GM23248 (cell line): ENCODE measurements at places on chromosomes 4 and X.

GRCh38 chrX:111445485-111445884 lies 33.5 kb upstream of the DCX start:
- DNase-seq = peak; percentile 48

GRCh38 chr4:48255072-48255958 lies 14.3 kb downstream of the TEC start:
- DNase-seq = no peak

- DNase-seq = peak; percentile 93
Measured at GRCh38 chr4:128571747-128572146, 237.8 kb upstream of the JADE1 start.

DNA sequence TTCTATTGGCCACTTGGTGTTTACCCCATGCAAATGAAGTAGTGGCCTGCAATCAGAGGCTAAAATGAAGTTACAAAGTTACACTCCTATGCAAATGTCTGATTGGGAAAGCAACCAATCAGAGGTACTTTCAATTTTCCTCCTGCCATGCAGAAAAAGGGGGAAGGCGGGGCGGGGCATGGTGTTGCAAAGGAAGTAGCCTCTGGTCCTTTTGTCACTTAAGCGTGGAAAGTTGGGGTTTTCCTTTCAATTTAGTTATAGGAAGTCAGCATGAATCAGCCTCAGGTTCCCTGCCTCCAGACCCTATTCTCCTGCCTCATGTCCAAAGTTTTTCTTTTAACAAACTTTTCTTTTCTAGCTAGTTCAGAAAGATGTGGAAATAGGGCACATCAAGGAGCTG lies 69.3 kb downstream of the GPC4 start:
- DNase-seq = no peak

GRCh38 chr4:2846172-2846571 lies 2.5 kb downstream of the ADD1 start:
- DNase-seq = no peak

- DNase-seq = peak; percentile 3
Measured at GRCh38 chr4:19348746-19349145, 903.0 kb upstream of the SLIT2 start.

- peak; percentile 31 for DNase-seq
Measured at GRCh38 chr4:78543424-78544125, 8.0 kb upstream of the ANXA3 start.

- peak; percentile 59 for DNase-seq
Measured at GRCh38 chr4:144734522-144734921, 88.6 kb downstream of the HHIP start.

DNA sequence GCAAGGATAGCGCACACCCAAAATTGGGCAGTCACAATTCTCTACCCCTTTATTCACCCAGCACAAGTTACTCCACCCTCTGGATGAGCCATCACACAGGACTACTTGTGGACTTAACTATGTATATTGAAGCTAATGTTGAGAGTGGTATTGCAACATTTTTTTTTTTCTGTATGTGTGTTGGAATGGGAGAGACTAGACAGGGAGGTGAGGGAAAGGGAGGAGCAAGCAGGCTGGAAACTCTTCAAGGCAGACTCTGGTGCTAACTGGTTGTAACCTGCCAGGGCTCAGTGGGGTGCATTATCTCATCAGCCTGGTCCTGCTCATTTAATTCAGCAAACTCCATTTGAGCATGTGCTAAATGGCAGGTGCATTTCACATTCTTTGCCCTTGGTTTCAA lies 18.4 kb upstream of the CWH43 start:
- peak; percentile 40 for DNase-seq

DNA sequence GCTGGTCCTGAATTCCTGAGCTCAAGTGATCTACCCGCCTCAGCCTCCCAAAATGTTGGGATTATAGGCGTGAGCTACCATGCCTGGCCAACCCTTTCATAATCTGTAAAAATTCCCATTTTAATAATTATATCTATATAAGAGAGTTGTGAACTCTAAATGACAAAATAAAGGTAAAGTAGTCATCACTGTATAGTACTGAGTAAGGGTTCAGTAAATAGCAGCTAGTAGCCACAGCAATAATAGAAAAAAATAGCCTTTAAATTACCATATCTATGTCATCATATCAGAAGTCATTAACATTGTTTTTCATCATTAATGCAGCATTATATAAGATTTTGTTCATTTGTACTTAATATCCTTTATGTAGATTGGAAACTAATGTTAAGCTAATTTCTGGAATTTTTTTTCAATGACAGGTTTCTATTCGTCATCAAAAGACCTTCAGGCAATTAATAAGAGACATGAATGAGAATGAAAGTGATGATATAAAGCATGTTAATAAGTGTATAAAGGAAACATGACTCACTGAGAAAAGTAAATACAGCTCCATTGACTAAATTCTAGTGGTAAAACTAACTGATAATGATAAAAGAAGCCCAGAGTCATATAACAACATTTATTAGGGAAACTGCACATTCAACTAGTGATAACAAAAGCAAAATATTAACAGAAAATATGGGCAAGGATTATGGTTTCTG lies 85.9 kb upstream of the UGT8 start:
- no peak for DNase-seq

- no peak for DNase-seq
Measured at GRCh38 chr4:108940149-108940548, 177.3 kb upstream of the ETNPPL start.

DNA sequence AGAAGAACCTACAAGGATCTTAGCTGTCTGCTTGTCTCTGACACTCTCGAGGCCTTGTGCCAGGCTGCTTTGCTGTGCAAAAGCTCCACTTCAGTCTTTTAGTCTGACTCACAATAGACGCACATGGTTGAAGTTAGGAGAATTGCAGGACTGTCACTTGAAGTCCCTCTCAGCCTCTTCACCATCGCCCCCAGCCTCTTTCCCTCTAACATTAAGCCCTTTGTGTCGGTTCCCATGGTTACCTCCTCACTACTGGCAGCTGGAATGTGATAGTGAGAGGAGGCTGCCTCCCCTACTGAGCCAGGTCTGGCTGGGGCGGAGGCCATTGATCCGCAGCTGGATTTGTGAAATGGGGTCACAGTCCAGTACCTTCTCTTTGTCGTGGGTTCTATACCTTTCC lies 201.8 kb downstream of the SOWAHB start:
- peak; percentile 57 for DNase-seq

DNA sequence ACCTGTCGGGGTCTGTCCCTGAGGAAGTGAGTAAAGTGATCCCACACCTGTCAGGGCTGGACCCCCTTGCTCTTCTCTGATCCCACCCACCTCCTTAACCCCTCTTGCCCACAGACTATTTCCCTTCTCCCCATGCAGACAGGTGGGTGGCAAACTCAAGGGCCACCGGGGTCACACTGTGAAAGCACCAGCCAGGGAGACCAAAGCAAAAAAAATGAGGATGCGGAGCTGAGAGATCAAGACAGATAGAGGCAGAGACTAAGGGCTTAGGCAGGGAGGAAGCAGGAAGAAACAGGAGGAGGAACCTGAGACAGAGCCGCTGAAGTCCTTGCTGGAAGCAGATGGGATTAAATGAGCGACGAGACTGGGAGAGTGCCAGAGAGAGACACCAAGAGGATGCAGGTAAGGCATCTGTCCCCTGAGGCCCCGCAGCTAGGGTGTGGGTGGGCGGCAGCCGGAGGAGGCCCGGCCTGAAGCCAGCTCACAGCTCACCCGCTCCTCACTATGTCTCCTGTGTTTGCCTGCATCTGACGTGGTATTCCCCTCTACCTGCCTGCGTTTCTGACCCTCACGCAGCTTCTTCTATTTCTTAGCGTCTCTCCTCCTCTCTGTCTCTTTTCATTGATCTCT lies 7.2 kb downstream of the TIMM17B start:
- peak; percentile 3 for DNase-seq

GRCh38 chr4:10438924-10439323 lies 18.3 kb downstream of the ZNF518B start:
- no peak for DNase-seq

GRCh38 chr4:24067367-24068193 lies 177.7 kb upstream of the PPARGC1A start:
- peak; percentile 69 for DNase-seq

- no peak for DNase-seq
Measured at GRCh38 chr4:173318240-173318639, 15.9 kb downstream of the HMGB2 start.

DNA sequence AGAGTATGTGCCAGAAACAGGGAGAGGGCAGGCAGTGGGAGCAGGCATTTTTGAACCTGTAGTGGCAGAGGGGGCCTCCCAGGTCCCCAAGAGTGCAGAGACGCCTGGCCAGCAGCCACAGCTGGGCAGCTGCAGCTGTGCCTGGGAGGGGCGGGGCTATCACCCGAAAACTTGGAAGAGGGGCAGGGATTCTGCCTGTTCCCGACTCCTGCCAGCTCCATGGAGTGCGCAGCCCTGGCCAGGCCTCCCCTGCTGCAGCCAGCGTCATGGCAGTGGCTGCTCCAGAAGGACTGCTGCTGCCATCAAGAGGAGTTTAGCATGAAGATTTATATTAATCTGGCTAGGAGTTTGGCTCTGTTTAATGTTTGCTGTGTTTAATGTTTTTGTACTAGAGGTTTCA lies 532.1 kb upstream of the PITX2 start:
- DNase-seq = no peak

GRCh38 chr4:7867701-7868435 lies 71.8 kb downstream of the AFAP1 start:
- DNase-seq = peak; percentile 66

GRCh38 chrX:21974011-21974385 lies 33.5 kb downstream of the SMS start:
- DNase-seq = no peak

DNA sequence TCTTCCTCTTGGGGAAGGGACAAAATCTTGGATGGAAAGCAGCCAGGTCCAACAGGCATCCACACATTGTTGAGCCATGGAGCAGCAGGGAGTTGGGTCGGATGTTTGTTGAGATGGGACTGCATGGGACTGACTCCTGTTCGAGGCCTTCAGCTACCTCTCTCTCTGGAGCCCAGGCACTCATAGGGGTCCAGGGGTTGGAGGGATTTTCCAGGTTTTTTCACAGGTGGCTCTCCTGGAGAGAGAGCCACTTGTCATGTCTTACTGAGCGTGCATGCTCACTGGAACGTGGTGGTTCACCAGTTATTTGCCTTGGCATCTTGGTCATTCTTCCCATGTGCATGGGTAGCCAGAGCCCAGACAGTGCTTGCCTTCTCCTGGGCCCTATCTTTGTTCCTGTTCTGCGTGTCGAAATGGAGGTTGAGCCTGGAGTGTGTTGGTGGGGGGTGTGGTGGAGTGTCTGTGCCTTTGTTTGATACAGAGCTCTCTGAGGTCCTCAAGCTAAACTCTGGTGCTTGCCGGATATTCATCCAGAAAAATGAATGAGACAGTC lies 60.6 kb downstream of the NBDY start:
- no peak for DNase-seq

DNA sequence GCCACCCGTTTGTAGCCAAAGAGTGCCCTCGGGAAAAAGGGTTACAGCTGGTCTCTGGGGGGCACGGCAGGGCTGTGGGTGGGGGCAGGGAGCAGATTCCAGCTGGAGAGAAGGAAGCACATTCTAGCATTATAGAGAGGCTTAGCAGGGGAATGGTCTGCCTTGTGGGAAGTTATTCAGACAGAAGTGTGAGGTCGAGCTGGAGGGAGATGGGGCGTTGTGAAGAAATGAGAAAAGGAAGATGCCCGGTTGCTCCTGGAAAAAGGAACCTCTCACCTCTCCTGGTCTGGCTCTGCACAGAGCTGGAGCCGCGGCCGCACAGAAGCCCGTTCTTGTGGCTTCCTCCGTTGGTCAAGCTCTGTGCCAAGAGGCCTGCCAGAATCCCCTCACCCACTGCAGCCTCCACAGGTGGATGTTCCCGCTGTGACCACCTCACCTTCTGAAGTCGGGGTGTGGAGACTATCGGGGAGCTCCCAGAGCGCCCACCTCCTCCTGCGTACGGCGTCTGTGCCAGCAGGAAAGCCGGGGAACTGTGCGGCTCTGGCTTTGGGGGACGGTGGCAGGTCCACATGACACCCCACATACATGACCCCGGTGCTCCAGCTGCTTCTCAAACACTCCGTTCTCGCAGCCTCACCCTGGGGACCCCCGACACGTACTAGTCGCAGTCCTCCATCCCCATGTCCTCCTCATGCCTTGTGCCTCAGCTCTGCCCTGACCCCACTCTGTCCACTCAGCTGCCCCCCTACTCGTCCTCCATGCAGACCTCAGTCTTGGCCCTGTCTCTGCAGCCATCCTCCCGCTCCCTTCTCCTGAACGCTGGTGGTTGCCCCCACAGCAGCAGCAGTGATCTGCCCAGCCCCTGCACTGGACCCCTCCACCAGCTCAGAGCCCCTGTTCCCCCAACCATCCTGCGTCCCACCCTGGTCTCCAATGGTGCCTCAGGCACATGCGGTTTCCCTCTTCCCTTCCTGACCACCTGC lies 52.2 kb upstream of the HGFAC start:
- DNase-seq = no peak

DNA sequence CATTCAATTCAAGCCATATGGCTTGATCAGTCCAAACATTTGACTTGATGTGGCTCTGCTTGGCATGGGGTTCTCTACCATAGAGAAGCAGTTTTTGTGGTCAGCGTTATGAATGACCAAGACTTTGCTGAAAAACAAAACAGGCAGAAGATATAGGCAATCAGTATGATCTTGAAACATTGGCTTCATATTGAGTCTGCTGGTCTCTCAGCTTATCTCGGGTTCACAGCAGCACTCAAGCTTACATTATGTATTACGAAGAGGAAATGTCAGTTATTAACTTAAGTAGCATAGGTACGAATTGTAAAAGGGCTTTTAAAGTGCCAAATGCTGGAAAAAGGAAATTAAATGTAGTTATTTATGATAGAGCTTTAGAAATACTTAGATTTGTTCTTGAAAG lies 99.0 kb downstream of the AFF2 start:
- no peak for DNase-seq

DNA sequence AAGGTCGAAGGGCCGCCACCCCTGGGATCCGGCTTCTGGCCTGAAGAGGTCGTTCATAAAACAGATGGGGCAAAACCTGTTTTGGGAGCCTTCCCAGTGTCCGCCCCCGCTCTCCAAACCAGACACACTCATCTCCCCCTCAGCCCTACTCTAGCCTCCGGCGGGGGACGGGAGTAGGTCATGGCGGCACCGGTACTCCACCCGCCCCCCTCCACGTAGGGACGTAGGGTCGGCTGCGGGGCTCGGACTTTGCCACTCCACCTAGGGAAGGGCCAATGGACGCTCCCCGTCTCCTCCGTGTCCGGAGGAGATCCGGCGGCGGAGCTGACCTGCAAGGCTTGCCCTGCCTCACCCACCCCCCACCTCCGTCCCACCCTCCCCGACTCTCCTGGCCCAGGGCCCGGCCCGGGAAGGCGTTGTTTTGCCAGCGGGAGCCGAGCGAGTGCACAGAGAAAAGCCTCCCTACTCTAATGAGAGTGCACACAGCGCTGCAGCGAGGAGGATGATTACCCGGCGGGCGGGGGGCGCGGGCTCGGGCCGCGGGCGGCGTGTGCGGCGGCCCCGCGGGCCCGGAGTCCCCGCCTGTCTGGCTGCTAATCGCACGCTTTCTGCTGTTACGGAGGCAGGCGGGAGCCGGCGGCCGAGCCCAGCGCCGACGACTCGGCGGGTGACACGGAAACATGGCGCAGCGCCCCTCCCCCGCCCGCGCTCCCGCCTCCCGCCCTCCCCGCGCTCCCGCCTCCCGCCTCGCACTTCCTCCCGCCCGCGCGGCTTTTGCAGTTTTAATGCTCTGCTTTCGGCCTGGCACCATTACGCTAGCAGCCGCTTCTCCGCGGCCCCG lies 8.3 kb upstream of the BCOR start:
- DNase-seq = peak; percentile 84
